NB4 (cell line): ENCODE measurements at places on chromosomes 2 and 18.
A peak's percentile ranks its signal among the peaks of the same experiment; 100 is the strongest.

GRCh38 chr18:8976606-8977005, 125.9 kb upstream of the NDUFV2 start:
- DNase-seq = no peak

DNA sequence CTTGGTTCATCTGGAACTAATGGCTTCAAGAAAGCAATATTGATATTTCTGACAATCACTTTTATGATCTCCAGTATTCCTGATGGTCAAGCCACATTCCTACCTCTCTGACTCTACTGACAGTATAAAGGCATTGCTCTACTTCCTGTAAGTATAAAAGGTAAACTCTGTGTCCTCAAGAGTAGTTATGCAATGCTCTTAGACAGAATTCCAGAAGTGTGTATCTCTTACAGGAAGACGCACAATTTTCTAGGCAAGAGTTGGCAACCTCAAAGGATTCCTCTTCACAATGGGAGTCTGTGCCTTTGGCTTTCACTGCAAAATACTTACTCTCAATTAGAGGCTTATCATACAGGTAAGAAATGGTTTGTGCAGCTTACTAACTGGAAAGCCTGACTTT, 100.1 kb downstream of the THADA start:
- DNase-seq = no peak

DNA sequence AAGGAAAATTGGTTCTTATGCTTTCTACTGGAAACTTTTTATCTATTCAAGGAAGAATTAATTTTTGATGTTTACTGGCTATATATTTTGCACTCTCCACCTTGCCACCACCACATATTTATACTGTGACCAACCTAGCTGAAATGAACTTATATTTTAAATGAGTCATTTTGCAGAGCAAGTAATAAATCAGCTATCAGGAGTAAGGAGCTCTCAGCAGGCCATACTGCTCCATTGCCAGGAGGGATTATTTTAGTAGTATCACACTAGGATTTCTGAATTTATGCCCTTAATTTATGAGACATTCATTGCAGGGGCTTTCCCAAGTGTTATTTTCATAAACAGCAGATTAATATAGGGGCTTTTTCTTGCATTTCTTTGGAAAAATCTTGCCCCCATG, 125.8 kb upstream of the CYP1B1 start:
- no peak for DNase-seq

GRCh38 chr2:107020392-107020791, 134.4 kb upstream of the ST6GAL2 start:
- DNase-seq = no peak

- DNase-seq = peak; percentile 33
Observed at GRCh38 chr18:76252880-76253279, 242.2 kb downstream of the ZNF516 start.

DNA sequence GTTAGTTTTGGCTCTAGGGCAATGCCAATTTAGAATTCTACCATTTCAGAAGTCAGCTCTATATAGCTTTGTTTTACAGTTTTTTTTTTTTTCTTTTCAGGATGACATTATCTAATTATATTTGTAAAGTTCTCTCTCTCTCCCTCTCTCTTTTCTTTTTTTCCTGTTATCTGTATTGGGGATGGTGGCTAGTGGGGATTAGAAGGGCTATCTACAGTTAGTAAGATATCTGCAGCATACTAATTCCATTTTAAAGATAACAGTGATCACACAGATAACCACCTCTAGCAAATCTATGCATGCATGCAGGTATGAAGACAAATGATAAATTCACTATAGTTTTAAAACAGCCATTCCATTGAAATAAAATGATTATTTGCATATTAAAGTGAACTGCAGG, 438.9 kb downstream of the ERBB4 start:
- DNase-seq = no peak

DNA sequence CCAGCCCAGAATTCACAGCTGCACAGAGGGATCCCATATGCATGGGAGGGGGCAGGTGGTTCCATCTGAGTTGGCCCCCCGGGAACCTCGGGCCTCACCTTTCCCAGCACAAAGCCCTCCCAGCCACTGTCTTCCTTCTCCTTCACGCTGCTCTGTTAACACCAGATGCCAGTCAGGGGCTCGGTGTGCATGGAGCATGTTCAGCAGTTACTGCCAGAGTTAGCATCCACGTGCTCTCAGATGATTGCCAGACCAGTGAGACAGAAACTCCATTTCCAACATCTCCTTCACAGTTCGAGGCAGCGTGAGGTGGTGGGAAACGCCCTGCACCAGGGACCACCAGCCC, 101.0 kb downstream of the PTGR3 start:
- DNase-seq = no peak

DNA sequence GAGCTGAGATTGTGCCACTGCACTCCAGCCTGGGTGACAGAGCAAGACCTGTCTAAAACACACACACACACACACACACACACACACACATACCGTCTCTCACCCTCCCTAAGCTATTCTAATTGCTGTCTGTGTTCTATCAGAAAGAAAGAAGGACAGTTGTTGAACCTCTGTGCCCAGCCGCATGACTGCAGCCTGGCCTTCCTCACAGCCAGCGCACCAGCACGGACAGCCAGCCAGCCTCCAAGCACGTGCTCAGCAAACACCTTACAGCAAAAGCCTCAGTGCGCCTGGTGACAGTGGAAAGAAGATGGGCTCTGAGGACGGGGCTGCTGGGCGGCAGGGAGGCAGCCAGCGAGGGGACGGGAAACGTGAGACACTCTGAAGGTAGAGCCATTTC, 58.0 kb downstream of the ZNF516 start:
- no peak for DNase-seq

DNA sequence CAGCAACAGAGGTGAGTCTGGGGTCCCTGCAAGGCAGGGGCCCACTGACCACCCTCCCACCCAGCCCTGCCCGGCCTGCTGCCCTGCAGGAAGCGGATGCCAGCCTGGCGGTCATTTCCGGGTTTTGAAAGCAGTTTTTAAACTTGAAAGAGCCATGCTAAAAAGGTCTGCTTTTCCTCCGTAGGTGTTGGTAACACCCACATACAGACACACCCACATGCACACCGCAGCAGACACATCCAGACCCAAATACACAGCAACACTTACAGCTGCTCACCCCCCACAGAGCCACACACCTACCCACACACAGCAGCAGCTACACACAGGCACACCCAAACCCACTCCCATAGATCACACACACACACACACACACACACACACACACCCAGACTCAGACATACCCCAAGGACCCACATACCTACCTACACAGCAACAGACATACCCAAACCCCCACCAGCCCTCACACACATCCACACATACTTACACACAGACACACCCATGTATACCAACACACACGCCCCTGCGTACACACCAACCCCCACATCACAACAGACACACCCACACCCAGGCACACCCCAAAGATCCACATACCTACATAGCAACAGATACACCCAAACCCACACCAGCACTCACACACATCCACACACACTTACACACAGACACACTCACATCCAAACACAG, 7.6 kb downstream of the ZFP36L2 start:
- peak; percentile 87 for DNase-seq

GRCh38 chr18:59616501-59616900, 80.7 kb downstream of the CCBE1 start:
- no peak for DNase-seq

GRCh38 chr2:209331291-209331844, 92.5 kb upstream of the MAP2 start:
- DNase-seq = peak; percentile 60

DNA sequence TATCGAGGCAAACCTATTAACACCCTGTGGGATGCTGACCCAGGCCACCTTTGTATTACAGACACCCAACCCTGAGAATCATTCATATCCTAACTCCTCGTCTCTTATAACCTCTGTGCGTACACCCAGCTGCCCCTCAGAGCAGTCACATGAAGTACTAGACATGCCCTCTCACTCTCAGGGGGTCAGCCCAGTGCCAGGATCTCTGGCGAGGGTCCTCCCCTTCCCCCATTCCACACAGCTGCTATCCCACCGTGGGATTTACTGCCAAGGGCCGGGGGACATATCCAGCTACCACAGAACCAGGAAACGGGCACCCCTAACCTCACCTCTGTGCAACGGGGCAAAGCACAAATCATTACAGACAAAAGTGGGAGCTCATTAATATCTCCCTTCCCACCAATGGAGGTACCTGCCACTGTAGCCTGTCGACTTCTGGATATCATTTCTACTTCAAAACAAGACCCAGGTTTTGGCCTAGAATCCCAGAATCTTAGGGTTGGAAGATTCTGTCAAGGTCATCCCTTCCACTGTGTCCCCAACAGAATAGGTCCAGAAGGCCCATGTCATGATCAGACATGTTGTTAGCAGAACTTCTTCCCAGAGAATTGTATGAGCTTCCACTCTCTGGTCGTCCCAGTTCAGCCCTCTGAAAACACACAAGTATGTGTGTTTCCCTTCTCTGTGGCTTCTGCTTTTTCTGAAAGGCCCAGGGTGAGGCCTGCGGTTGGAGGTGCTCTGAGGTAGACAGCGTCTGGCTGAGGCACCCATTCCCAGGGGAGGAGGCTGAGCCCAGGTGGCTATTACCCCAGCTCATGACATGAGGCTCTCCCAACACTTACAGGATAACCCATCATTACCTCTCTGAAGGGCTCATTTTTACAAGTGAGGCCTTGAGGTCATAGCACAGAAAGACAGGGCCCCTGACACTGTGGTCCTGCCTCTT, 1.7 kb downstream of the TMBIM1 start:
- DNase-seq = peak; percentile 79

- DNase-seq = no peak
Observed at GRCh38 chr18:6734726-6735430, 5.4 kb downstream of the ARHGAP28 start.

DNA sequence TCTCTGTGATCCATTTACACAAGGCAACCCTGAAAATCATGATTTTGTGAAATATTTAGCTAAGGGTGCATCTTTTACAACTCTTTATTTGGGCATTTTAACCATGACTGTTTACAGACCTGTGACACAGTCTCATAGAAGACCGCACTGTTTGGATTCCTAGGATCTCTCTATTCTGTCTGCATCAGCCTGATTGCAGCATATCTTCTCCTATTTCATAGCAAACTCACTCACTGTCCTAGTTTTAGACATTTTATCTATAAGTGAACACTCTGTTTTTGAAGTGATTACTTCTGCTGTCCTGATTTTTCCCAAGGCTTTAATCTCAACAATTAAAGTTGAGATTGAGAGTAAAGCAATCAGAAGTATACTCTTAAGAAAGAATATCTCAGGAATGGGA, 56.2 kb downstream of the CAVIN2 start:
- no peak for DNase-seq

GRCh38 chr2:54103454-54104314, 11.7 kb upstream of the ACYP2 start:
- DNase-seq = peak; percentile 79

DNA sequence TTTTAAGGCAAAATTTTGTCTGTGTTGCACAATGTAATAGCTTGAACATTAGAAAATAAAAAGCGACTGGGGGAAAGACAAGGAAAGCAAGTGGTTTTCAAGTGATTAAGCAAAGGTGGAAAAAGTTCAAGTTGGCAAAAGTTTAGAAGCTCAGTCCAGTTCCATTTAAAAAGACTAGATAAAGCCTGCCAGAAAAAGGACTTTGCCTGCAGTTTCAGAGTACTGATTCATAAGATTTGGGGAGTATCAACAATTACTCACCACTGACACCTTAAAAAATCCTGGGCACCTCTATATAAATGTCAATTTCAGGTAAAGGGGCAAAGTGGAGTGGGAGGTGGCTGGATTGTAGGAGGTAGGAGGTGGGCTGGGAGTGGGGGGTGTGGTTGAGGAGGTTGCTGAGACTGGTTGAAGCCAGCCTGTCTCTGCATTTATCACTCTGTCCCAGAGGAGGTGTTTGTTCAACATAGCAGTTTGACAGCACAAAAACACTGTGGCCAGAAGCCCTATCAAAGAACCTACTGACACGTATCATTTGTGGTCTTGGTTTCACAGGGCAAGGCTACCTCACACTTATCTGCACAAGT, 14.6 kb downstream of the ZEB2 start:
- peak; percentile 53 for DNase-seq

DNA sequence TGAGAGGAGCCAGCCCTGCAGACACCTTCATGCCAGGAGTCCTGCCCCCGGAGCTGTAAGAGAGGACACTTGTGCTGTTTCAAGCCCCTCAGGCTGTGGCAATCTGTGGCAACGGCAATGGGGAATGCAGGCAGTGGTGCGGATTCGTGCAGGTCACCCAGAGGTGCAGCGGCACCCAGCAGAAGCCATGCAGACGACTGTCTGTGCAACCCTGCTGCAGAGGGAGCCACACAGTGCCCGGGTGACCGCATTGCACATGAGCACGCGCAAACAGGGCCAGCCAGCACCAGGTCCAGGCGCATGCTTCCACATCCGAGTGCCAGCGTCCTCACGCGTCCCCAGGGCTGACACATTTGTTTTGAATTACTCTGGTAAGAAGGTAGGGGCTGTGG, 84.8 kb upstream of the GPC1 start:
- no peak for DNase-seq

- no peak for DNase-seq
Observed at GRCh38 chr18:28984731-28985130, 807.8 kb upstream of the CDH2 start.

DNA sequence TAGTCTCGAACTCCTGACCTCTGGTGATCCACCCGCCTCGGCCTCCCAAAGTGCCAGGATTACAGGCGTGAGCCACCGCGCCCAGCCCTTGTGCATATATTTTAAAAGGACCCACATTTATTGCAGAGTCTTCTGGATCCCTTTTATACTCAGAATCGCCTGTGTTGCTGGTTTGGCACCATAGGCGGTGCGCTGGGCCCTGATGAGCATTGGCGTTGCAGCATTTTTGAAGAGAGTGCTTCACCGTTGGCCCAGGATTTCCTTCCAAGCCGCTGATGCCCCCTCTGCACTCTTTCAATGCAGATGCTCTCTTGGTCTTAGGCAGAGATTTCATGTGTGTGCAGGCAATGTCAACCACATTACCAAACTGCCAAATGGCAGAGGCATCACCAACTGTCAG, 13.5 kb upstream of the TFCP2L1 start:
- DNase-seq = no peak

- DNase-seq = peak; percentile 50
Observed at GRCh38 chr2:96869281-96869821, 529 bp downstream of the SEMA4C start.

- no peak for DNase-seq
Observed at GRCh38 chr18:10207682-10208345, 246.6 kb upstream of the APCDD1 start.

- DNase-seq = no peak
Observed at GRCh38 chr2:160513120-160513519, 19.5 kb upstream of the RBMS1 start.

GRCh38 chr2:232308986-232309385, 69.6 kb upstream of the ALPP start:
- no peak for DNase-seq

DNA sequence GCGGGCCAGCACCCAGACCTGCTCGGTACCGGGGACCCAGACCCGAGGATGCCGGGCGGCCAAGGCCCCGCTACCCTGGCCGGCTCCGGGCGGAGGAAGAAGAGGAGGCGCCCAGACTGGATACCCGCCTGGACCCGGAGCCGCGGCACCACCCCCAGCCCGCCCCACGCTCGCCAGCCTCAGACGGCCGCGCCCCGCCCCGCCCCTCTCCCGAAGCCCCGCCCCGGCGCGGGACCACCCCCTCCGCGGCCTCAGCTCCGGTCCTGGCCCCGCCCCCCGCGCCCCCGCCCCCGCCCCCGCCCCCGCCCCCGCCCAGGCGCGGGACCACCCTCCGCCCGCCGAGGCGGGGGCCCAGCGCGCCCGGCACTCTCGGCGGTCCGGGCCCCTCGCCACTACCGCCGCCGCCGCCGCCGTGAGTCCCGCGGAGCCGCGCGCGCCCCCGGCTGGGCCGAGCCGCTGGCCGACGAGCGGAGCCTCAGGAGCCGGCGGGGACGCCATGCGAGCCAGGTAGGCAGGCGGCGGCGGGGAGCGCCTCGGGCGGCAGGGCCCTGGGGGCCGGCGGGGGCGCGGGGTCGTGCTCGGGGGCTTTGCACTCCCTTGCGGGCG, at the start of gene SH3BP4:
Gene SH3BP4, plus strand, starts transcription at position 354 of the 606 bp plus-strand sequence. CDS start 82,986 bp downstream, outside the sequence.
- DNase-seq = no peak
